Epithelial cell of prostate (primary cell): ENCODE measurements at places on chromosomes 6 and 20.
A peak's percentile ranks its signal among the peaks of the same experiment; 100 is the strongest.

GRCh38 chr6:138662471-138662870 is 111.1 kb upstream of the CCDC28A start:
- DNase-seq = peak; percentile 93

DNA sequence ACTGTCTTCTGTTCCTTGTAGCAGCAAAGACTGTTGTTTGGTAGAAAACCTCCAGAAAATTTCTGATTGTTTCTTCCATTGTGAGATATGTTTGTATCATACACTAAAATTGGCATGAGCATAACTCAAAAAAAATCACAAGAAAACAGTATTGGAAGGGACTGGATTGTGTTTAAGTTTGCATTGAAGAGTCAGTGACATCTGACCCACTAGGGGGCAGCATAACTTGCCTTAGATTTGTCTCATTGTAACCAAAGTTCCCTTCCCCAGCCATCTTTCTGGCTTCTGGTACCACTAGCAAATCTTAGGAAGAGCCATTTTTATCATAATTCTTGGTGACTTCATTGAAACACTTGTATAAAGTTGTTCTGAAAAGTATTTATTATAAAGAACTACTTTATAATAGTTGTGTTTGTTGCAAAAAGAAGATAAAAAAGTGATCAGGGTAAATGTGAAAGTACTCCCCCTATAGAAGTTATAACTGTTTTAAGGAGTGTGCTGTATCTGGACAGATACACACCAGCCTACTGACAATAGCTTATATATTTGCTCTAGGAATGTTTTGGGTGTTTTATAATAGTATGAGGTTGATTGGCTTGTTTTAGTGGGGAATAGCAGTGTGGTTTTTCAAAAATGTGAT is 7.7 kb downstream of the CSTF1 start:
- no peak for DNase-seq

- no peak for DNase-seq
These were observed 31.2 kb downstream of the TREML1 start for GRCh38 chr6:41122918-41123317.

GRCh38 chr6:24513602-24514001 is 18.8 kb downstream of the ALDH5A1 start:
- DNase-seq = no peak

DNA sequence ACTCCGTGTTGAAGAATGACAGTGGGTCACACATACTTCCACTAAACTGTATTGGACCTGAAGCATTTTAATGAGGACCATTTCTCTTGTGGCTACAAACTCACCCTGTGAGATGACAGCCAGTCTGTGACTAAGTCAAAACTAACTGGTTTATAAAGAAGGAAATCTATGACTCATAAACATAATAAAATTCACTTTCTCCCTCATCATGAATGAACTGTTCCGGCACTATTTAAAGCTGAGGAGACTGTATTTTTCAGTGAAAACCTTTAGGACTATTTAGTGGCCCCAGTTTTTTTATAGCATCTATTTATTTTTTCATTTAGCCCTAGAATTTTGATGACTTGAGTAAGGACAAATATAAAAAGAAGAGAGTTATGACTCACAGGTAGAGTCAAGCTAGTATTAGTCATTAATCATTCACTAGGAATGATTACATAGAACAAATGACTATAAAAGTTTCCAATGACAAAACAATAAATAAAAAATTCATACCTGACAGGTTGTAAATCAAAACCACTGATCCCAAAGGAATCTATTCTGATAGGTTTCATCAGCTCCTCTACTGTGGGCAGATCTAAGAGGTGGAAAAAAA is 34.2 kb downstream of the CEP162 start:
- peak; percentile 49 for DNase-seq

GRCh38 chr6:126038234-126038633 is 51.9 kb downstream of the TRMT11 start:
- no peak for DNase-seq

DNA sequence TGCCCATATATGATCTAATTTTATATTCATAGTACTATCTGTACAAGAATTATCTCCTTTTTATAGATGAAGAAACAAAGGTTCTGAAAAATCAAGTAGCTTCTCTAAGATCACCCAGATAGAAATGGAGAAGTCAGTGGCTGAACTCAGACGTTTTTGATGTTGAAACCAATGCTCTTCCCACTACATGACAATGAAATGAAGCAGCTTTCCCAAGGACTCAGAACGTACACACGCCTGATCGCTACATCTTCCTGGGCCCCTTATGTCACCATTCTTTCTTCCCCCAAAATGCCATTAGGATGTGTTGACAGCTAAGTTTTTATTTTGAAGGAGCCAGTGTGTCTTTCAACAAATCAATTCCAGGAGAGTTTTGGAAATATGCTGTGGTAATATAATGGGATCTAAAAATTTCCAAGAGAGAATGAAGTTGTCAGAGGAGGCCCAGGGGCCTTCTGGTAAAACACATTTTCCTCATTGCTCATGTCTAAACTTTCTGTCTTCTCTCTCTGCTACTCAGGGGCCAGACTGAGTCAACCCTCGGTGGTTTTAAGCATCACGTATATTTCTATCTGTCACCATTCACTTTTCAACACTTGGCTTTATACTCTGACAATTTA is 98.1 kb upstream of the COL21A1 start:
- no peak for DNase-seq

- DNase-seq = no peak
These were observed 55.7 kb upstream of the LRFN2 start for GRCh38 chr6:40642837-40643236.
